ENCODE measurements at places on chromosomes 2 and 18. TPM values are rescaled to one million over a fixed set of nuclear protein-coding genes. Genes with fewer than 3 reads are reported as not detected.

DNA sequence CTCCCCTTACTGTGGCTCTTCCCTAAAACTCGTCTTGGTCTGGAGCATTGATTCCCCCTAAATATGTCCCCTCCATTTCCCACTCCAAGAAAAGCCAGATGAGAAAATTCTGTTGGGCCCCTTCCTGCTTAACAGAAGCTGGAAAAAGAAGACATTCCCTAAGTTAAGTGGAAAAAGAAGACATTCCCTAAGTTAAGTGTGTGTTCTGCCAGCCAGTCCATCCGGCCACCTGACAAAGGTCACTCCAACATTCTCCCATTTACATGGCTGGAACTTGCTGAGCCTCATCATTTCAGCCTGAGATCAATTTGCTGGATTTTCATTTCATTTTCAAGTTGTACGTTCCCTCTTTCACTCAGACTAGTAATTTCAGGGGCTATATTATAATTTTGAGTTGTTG, 52.0 kb downstream of the LYPD1 start:
- no peaks in the 10 kb centered on the region for H3K36me3 ChIP-seq
- H3K27me3 ChIP-seq, result no peaks in the 10 kb centered on the region
- H3K4me1 ChIP-seq, result peaks cover 11% of the 10 kb centered on the region
- no peak for DNase-seq
- no peak overlapping the region for H3K4me3 ChIP-seq

DNA sequence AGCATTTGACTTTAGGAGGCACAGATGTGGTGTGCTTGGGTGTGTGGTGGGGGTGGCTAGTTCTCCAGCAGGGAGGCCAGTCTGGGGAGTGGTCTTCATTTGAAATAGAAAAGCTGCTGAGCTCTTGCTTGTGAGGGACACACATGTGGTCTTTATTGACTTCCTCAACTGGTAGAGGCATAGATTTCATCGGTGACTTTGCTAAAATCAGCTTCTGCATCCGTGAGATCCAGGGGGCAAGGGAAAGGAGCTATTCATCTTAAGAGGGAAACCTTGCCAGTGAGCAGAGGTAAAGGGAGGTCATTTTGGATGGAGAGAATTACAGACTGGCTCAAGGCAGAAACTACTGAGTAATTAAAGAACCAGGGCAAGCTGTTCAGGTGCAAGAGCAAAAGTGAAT, 4.7 kb downstream of the MAPRE3 start:
- no peaks in the 10 kb centered on the region for H3K27me3 ChIP-seq
- H3K36me3 ChIP-seq, result no peaks in the 10 kb centered on the region
- DNase-seq, result no peak

DNA sequence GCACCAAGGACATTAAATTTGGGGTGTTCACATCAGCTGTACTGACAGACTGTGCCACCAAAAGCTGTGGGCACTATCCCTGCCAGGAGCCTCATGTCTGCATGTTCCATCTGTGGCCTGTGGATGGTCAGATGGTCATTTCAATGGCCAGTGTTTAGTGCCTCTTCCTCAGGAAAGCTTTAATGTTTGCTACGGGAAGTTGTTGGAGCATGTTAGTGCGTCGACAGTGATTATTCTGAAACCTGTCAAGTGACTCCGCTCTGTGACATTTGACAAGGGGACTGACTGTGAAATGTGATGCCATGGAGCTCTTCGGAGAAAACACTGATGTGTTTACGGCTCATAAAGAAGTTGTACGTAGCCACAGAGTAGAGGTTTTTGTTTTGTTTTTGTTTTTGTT, 18.7 kb upstream of the RGPD4 start:
- H3K4me3 ChIP-seq, result no peak overlapping the region
- no peaks in the 10 kb centered on the region for H3K27me3 ChIP-seq
- H3K4me1 ChIP-seq, result no peaks in the 10 kb centered on the region
- H3K36me3 ChIP-seq, result no peaks in the 10 kb centered on the region
- no peak overlapping the region for H3K27ac ChIP-seq

Gene KLHL14
- not detected for total RNA-seq

Gene HK2
- total RNA-seq, result 76.4 TPM

Data from osteoblast (primary cell).